ENCODE measurements at places on chromosomes 3 and 15.

DNA sequence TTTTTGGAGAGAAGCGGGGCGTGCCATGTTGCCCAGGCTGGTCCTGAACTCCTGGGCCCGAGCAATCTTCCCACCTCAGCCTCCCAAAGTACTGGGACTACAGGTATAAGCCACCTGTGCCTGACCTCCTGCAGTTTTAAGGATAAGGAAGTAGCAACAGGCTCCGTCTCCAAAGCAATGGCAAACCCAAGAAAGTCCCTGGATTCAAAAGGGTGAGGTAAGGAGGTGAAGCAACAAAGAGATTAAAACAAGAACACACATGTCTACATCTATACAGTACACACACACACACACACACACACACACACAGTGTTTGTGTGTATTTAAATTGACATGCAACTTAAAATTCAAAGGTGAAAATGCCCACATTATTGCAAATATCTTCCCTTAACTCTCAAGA, 58.9 kb downstream of the ABCC5 start:
- DNase-seq: no peak

GRCh38 chr15:80580106-80580505, 115.0 kb upstream of the ABHD17C start:
- no peak for DNase-seq

DNA sequence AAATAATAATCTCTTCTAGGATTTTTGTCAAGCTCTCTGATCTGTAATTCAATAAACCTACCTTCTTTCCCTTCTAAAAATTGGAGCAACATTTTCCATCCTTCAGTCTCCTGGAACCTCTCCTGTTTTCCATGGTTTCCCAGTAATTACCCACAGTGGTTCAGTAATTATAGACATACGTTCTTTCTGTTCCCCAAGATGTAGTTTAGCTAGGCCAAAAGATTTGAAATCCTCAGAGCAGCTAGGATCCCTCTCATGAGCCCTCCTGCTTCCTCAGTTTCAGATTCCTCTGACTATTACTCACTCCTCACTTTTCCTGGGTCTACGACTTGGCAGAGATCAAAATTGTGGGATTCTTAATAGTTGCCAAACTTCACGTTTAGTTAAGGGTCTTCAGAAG, 76.9 kb upstream of the IGSF10 start:
- DNase-seq: no peak

- no peak for DNase-seq
These were observed 14.6 kb downstream of the SIN3A start for GRCh38 chr15:75436881-75437280.

DNA sequence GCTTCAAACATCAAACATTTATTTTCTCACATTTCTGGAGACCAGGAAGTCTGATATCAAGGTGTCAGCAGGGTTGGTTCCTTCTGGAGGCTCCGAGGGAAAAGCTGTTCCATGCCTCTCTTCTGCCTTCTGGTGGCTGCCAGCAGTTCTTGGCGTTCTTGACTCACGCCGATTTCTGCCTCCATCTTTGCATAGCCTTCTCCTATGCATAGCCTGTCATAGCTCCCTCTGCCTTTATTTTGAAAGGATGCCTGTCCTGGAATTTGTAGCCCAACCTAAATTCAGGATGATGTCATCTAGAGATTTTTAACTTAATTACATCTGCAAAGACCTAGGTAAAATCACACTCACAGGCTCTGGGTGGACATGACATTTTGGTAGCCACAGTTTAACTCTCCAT, 70.4 kb downstream of the RGMA start:
- DNase-seq: no peak

GRCh38 chr15:32918547-32918946, 200.7 kb downstream of the GREM1 start:
- no peak for DNase-seq

DNA sequence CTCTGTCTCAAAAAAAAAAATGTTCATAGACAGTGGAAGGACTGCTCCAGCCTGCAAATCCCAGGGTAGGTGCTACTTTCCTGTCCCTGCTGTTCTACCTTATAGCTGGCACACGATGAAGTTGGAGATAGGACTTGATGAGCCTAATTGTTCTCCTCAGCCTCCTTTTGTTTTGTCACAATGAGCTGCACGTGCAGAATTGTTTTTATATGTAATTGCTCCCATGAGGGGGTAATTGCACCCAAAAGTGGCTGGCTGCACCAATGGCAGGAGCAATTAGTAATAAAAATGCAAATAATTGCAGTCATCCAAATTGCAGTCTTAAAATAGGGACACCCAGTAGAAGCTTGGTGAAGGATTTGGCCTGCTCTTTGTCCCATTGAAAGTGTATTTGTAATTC, 63.0 kb upstream of the PFN2 start:
- DNase-seq: no peak

GRCh38 chr3:66778777-66779176, 219.3 kb upstream of the KBTBD8 start:
- DNase-seq: no peak

DNA sequence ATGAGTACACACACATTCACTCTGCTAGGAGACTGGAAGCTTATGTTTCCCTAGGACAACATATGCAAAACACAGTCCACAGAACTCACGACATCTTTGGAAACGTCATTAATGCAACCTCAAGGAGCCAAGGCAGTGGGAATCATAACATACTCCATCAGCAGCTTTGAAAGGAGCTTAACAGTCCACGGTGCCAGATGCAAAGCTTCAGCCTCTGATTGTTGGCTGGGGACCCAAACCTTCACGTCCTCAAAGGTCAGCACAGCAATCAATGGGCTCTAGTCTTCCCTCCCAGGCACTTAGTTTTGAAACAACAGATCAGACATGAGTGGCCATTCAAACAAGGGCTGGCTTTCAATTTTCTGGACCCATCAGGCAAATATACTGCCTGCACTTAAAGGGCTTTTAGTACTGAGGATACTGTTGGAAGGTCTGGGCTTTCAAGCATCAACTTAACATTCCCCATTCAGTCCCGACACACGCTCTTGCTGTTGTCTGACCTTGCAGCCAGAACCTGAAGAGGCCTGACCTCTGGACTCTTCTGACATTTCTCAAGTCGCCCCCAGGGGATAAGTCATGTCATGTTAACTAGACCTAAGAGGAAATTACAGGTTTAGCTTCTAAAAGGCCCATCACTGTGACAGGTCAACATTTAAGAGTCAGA, 223.0 kb downstream of the PDZRN3 start:
- no peak for DNase-seq

GRCh38 chr3:71486831-71487230, 96.7 kb downstream of the FOXP1 start:
- DNase-seq: no peak

- DNase-seq: no peak
These were observed 30.2 kb upstream of the SLCO2A1 start for GRCh38 chr3:134059671-134060560.

DNA sequence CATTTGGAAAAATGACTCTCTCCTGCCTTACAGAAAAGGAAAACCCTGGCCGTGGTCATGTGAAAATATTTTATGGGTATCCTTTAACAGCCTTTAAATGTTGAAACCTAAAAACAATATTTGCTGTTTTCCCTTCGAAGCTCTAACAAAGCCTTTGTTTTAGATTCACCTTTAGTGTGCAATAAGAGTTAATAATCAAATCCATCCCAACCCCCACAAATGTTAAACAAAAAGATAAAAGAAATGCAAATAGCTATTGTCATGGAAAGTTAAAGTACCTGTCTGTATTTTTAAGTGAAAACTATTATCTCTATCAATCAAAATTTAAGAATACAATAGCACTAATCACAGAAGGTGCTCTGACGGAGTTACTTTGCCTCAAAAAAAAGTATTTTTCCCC, 279.3 kb downstream of the FOXP1 start:
- no peak for DNase-seq

- DNase-seq: no peak
These were observed 6.8 kb downstream of the H1-8 start for GRCh38 chr3:129549805-129550204.

DNA sequence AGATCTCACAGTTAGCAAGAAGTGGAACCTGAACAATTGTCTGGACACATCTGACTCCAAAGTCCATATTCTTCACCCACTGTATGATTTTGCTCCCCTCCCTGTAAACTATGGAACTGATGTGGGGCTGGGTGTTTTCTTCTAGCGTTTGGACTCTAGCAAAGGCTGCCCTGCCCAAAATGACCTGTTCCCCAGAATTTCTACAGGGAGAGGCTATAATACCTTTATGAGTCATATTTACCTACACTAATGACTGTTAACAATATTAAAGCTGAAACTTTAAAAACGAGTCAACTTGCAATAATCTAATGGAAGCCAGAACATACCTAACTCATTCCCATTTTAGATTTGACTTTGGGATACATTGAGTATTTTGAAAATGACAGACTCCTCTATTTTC, 531.2 kb upstream of the CFAP20DC start:
- no peak for DNase-seq

DNA sequence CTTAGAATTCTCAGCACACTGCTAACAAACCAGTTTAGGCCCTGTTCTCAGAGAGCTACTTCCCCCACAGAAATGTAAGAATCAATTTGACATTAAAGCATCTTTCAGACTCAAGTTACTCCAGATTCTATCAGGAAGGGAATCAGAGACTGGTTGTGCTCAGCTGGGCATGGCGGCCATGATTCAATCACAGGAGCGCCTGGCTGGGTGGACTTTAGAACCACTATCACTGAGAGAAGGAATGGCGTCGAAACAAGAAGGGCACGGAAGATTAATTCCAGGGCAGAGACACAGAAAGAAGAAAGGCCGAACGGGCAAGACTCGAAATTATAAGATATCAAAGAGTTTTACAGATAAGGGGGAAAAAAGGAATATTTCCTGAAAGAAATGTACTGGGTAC, 6.2 kb downstream of the TNIK start:
- no peak for DNase-seq

DNA sequence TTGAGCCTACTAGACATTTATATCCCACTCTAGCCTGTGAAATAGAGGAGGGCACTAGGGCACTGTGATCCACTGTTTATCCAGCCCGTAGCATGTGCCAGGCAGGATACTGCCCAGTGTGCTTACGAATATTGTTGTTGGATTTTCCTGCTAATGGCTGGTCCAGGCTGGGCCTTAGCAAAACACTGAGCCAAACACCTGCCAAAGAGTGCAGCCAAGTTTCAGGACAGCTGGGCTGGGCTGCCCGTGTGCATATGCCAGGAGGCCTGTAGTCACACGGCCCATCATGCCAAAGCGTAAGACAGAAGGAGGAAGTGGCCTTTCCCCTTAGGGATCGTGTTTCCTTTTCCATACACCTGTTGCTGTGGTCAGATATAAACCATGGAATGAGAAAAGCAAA, 54.5 kb upstream of the ABHD10 start:
- DNase-seq: no peak

GRCh38 chr3:192816351-192816750, 89.0 kb upstream of the FGF12 start:
- no peak for DNase-seq

GRCh38 chr3:53079147-53079546, 33.3 kb upstream of the SFMBT1 start:
- no peak for DNase-seq

DNA sequence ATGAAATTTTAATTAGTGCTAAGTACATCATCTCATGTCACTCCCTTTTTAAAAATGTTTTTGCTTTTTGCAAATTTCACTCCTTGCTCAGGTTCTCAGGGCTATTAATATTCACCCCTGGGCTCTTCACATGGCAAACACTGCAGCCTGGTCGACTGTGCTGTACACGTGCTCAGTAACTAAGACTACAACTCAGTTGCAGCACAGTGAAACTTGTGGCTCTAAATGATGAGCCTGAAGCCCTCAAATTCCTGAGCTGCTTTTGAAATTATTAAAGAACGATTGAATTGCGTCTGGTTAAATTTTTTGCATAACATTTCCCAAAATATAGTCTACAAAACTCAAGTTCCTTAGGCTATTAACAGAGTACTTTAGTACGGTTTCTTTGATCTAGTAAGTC, 159.3 kb upstream of the C2CD4B start:
- no peak for DNase-seq

- no peak for DNase-seq
These were observed 51.0 kb downstream of the VGLL4 start for GRCh38 chr3:11592445-11593298.

Data from activated T-cell treated with anti-CD3 and anti-CD28 coated beads for 4 hours (primary cell).